ENCODE measurements at places on chromosomes 3 and 15. TPM values are rescaled to one million over a fixed set of nuclear protein-coding genes. Genes with fewer than 3 reads are reported as not detected.

Gene FETUB
- not detected for polyA plus RNA-seq

GRCh38 chr3:129552287-129553050 lies 9.5 kb downstream of the H1-8 start:
- no peak for DNase-seq

DNA sequence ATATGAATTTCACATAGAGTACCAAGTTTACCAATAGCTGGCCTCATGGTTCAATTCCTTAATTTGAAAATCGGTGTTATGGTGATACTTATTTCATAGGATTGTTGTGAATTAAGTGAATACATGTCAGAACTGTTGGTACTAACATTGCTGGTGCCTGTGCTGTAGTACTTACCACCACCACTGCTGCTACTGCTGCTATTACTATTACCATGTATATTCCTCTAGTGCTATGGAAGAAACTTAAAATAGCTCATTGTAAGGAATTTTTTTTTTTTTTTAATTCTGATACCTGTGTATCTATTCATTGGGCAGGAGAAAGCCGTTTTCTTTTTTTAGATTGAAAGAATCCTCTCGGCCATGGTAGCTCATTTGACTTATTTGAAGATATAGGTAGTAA lies 3.6 kb downstream of the FYTTD1 start:
- no peak for DNase-seq

DNA sequence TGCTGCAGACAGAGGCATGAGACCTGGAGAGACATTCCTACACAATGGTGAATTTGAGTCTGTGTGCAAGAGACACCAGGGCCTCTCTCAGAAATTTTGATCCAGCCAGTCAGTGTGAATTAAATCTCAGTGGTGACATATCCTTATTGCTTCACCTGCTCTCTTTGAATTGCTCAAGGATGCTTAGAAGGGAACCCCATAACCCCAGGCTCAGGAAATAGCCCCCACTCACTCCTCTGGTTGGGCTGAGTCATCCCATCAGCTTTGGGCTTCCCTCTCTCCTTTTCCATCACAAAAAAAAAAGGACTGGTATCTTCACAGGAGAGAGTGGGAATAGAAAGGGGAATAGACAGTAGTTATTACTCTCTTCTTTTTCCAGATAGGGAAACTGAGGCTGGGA lies 33.0 kb upstream of the LARS2 start:
- DNase-seq, result no peak

- no peak for DNase-seq
Observed at GRCh38 chr3:105781871-105782270, 86.9 kb downstream of the CBLB start.

DNA sequence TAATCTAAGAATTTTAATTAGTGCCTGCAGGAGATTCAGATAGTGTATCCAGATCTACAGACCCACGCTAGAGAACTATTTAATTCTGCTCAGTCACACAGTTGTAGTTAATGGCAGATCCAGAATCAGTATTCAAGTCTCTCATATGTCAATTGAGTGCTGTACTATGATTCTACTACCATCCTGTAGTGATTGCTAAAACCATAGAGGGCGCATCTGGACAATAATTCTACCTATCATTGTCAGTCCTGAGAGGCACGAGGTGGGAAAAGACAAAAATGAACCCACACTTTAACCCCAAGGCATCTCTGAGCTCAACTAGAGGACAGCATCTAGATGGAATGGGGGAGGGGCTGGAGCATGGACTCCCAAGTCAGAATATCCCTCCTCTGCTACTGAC lies 22.7 kb downstream of the DHX36 start:
- no peak for DNase-seq
